ENCODE measurements at places on chromosomes 4 and X.

- DNase-seq = no peak
Measured at GRCh38 chr4:24131954-24132673, 242.3 kb upstream of the PPARGC1A start.

- DNase-seq = no peak
Measured at GRCh38 chr4:5376015-5376414, 324.7 kb downstream of the STK32B start.

DNA sequence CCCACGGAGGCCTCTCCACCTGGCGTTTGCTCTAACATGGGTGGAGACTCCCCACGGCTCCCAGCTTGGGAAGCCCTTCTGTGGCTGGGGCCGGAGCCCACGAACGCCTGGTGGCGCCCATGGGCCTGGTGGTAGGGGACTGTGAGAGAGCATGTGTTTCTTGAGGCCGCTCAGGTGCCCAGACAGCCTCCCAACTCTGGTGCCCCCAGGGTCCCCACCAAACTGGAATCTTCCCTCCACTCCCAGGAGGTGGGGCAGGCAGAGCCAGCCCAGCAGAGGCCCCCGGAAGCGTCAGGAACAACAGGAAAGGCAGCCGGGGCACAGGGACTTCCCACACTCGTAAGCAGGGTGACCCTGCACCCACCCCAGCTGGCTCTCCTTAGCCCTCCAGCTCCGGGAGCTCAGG is 33.3 kb upstream of the FGFR3 start:
- DNase-seq = no peak

GRCh38 chr4:54066718-54067129 is 2.3 kb upstream of the CHIC2 start:
- no peak for DNase-seq

DNA sequence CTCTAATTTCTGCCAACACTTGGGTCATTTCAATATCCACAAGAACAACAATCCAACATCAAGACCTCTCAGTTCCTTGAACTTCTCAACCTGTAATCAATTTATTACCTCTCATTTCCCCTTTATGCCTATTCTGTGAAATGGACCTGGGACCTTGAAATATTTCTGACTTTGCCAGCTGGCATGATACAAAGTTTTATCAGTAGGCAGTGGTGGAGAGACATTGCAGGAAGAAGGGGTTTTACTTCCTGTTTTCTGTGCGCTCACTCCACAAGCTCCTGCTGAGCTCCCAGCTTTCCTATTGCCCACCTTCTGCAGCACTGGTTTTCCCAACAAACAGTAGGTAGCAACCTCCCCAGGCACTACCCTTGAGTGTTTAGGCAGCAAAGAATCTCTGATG is 3.5 kb upstream of the ARHGEF6 start:
- DNase-seq = no peak

DNA sequence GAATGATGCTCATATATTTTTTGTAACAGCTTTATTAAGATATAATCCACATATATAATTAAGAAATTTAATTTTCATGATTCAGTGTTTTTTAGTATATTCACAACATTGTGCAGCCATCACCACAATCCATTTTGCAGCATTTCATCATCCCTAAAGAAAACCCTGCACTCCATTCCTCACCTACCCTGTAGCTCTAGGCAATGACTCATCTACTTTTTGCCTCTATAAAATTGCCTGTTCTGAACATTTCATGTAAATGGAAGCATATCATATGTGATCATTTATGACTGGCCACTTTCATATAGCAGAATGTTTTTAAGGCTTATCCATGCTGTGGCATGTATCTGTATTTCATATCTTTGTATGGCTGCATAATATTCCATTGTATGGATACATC is 339.9 kb downstream of the MAPK10 start:
- DNase-seq = no peak

DNA sequence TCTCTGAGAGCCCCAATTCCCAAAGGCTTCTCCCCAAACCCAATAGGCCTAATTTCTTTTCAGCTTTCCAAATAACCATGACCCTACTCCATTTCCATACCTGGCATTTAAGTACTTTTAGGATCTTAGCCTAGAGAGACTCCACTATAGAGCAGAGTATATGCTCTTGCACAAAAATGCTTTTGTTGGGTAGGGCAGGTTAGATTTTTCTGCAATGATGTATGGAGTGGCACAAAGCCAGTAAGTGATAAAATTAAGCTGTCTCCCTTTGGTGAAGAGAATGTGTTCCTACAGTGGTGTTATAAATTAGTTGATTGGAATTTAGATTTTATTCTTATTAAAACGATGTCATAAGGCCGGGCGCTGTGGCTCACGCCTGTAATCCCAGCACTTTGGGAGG is 124.9 kb downstream of the INPP4B start:
- DNase-seq = no peak

- no peak for DNase-seq
Measured at GRCh38 chr4:6767748-6768538, 14.6 kb upstream of the KIAA0232 start.

- DNase-seq = no peak
Measured at GRCh38 chr4:43835869-43836268, 612.7 kb downstream of the KCTD8 start.

DNA sequence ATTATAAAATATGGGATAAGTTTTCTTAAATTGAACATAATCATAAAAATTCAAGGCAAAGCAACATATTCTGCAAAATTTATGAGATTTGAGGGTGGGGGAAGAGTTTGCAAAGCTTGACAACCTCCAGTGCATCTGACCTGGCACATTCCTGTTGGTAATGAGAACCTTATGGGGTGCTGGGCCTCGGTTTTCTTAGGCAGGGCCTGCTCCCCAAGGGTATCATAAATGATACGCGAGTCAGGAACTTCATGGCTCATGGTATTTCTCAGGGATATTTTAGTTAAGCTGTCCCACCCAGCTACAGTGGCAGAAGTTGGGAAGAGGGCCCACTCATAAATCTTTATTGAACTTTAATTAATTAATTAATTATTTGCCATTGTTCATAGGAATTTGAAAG is 13.2 kb downstream of the AFF2 start:
- DNase-seq = no peak

- DNase-seq = no peak
Measured at GRCh38 chr4:106019771-106020170, 124.5 kb downstream of the NPNT start.

DNA sequence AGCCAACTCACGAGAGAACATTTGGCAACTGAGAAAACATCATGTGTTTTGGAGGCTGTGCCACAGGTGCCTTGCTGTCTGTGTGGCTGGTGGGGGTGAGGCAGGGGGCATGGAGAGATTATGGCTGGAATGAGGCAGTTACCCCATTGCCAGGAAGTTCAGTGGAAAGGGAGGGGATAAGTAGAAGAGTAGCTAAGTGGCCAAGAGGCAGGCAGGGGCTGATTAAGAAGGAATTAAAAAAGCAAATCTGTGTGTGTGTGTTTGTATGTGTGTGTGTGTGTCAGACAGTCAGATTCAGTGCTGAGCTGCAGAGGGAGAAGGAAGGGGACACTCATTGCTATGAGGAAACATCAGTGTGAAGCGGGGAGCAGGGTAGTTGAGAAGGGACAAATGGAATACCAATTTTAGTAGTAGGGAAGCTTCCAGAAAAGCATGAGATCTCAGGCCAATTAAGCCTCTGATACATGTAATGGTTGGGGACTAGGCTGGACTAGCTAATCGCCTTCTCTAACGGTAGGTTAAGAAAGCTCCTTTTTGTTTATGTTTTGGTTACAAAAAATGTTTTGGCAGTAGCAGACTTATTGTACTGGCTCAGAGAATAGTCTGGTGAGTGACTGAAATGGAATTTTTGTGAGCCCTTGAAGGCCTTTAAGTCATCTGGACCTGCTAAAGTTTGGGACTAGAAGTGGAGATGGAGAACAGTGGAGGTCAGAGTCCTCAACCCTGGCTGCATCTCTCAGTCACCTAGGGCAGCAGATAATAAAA is 18.5 kb downstream of the TMEM164 start:
- DNase-seq = no peak

- no peak for DNase-seq
Measured at GRCh38 chrX:49879656-49880277, 483 bp downstream of the USP27X start.

DNA sequence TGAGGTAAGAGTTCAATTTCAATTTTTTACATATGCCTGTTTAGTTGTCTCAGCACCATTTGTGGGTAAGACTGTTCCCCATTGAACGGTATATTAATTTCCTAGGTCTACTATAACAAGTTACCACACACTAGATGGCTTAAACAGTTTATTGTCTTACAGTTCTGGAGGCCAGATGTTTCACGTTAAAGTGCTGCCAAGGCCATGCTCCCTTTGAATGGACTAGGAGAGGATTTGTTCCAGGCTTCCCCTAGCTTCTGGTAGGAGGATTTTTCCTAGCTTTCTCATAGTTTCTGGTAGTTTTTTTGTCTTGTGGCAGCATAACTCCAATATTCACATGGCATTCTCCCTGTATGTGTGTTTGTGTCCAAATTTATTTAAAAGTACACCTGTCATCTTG is 149.3 kb upstream of the CYSLTR1 start:
- DNase-seq = no peak

All from stimulated activated CD4-positive, alpha-beta T cell treated with anti-CD3 and anti-CD28 coated beads, Interleukin-4, amount 100 ng/mL, for 48 hours (primary cell).